ENCODE measurements at places on chromosomes 5 and 9.

DNA sequence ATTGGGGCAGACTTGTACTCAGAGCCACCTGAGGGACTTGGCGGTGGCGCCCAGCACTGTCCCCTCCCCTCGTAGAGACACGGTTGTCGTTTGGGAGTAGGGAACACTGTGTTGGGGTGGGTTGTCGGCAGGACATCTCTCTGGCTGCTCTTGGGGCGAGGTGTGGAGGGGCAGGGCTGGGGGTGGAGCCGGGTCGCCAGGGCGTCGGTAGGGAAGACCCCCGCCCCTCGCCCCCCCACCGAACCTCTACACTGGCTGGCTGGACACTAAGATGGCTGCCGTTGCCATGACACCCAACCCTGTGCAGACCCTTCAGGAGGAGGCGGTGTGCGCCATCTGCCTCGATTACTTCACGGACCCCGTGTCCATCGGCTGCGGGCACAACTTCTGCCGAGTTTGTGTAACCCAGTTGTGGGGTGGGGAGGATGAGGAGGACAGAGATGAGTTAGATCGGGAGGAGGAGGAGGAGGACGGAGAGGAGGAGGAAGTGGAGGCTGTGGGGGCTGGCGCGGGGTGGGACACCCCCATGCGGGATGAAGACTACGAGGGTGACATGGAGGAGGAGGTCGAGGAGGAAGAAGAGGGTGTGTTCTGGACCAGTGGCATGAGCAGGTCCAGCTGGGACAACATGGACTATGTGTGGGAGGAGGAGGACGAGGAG lies 778 bp downstream of the TRIM41 start:
- peaks cover 3% of the 10 kb centered on the region for H3K36me3 ChIP-seq
- peaks cover 44% of the 10 kb centered on the region for H3K4me1 ChIP-seq
- DNase-seq = no peak
- H3K4me3 ChIP-seq = peak overlapping the region; percentile 64
- no peaks in the 10 kb centered on the region for H3K27me3 ChIP-seq
- H3K27ac ChIP-seq = peak overlapping the region; percentile 98

GRCh38 chr5:16082053-16082452 lies 97.5 kb downstream of the MARCHF11 start:
- H3K4me1 ChIP-seq = no peaks in the 10 kb centered on the region
- DNase-seq = no peak
- H3K27me3 ChIP-seq = no peaks in the 10 kb centered on the region
- H3K36me3 ChIP-seq = no peaks in the 10 kb centered on the region
- H3K27ac ChIP-seq = no peak overlapping the region
- H3K4me3 ChIP-seq = no peak overlapping the region

GRCh38 chr9:125845271-125845808 lies 98.2 kb downstream of the PBX3 start:
- DNase-seq = no peak
- peak overlapping the region; percentile 4 for H3K27ac ChIP-seq
- no peaks in the 10 kb centered on the region for H3K36me3 ChIP-seq
- no peaks in the 10 kb centered on the region for H3K27me3 ChIP-seq

GRCh38 chr5:139251281-139251687 lies 42.3 kb upstream of the MATR3 start:
- no peaks in the 10 kb centered on the region for H3K27me3 ChIP-seq
- H3K27ac ChIP-seq = no peak overlapping the region
- no peaks in the 10 kb centered on the region for H3K36me3 ChIP-seq
- no peak for DNase-seq
- H3K4me1 ChIP-seq = no peaks in the 10 kb centered on the region
- H3K4me3 ChIP-seq = no peak overlapping the region

- no peak for DNase-seq
- H3K36me3 ChIP-seq = no peaks in the 10 kb centered on the region
- no peaks in the 10 kb centered on the region for H3K4me1 ChIP-seq
Measured at GRCh38 chr5:133531594-133531993, 80.7 kb downstream of the FSTL4 start.

- DNase-seq = no peak
- H3K4me1 ChIP-seq = peaks cover 10% of the 10 kb centered on the region
- H3K27me3 ChIP-seq = no peaks in the 10 kb centered on the region
- peaks cover 12% of the 10 kb centered on the region for H3K36me3 ChIP-seq
- peak overlapping the region; percentile 88 for H3K4me3 ChIP-seq
Measured at GRCh38 chr5:73564018-73564417, 1.4 kb downstream of the ANKRA2 start.

DNA sequence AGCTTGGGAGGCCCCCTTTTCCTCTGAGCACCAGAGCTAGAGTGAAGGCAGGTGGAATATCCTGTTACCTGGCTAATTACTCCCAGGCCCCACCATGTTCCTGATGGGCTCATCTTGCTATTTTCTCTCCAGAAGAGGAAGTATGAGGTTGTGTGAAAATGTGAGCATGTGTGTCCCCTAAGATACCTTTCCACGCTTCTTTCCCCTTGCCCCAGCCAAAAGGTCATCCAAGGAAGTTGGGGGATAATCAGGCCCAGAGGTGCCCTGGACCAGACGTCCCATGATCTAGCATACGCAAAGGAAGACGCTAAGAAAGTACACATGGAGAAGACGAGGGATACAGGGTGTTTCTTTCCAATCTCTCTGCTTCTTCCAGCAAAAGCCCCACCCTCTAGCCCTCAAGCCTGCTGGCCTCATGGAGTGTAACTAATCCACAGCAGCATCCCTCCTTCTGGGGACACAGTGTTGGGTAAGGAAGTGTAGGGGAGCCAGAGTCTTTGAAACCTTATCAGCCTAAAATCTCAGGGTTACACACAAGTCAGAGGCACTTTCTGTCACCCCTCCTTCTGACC lies 115.3 kb downstream of the SLC1A3 start:
- H3K27me3 ChIP-seq = no peaks in the 10 kb centered on the region
- H3K4me3 ChIP-seq = no peak overlapping the region
- no peak for DNase-seq

DNA sequence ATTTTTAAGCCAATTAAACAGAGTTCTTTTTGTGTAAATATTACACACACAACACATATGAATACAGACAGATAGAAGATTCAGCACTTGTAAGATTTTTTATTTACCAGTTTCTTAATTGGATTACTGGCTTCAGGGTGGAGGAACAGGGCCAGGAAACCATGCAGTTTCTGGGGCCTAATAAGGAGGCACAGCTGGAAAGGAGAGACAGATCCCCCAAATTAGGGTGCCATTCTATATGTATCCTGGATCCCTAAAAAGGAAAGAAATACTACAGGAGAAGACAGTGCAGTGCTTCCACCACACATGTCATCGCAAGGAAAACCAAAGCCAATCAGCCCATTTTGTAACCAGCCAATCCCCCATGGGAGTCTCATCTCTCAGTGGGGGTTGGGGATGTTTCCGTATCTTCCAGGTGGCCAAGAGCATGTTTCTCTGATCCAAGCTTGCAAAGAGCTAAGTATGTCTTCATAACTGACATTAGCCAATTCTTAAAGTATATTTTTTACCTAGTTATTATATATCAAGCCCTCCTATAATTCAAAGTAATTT lies 15.8 kb upstream of the ABO start:
- H3K36me3 ChIP-seq = no peaks in the 10 kb centered on the region
- DNase-seq = no peak
- H3K27ac ChIP-seq = no peak overlapping the region
- H3K27me3 ChIP-seq = no peaks in the 10 kb centered on the region

GRCh38 chr9:29068461-29068860 lies 1495.2 kb upstream of the C9orf72 start:
- no peaks in the 10 kb centered on the region for H3K4me1 ChIP-seq
- no peak overlapping the region for H3K4me3 ChIP-seq

- no peak overlapping the region for H3K4me3 ChIP-seq
- no peaks in the 10 kb centered on the region for H3K27me3 ChIP-seq
- H3K36me3 ChIP-seq = no peaks in the 10 kb centered on the region
- no peak for DNase-seq
Measured at GRCh38 chr9:18756712-18757125, 276.3 kb downstream of the SAXO1 start.

GRCh38 chr9:98964911-98965336 lies 21.2 kb downstream of the COL15A1 start:
- H3K4me3 ChIP-seq = no peak overlapping the region
- no peaks in the 10 kb centered on the region for H3K4me1 ChIP-seq
- H3K27me3 ChIP-seq = no peaks in the 10 kb centered on the region
- no peak for DNase-seq
- H3K36me3 ChIP-seq = no peaks in the 10 kb centered on the region

GRCh38 chr5:95921501-95921900 lies 40.1 kb downstream of the ELL2 start:
- no peaks in the 10 kb centered on the region for H3K36me3 ChIP-seq
- no peak overlapping the region for H3K4me3 ChIP-seq
- H3K4me1 ChIP-seq = no peaks in the 10 kb centered on the region
- H3K27ac ChIP-seq = no peak overlapping the region
- no peaks in the 10 kb centered on the region for H3K27me3 ChIP-seq

DNA sequence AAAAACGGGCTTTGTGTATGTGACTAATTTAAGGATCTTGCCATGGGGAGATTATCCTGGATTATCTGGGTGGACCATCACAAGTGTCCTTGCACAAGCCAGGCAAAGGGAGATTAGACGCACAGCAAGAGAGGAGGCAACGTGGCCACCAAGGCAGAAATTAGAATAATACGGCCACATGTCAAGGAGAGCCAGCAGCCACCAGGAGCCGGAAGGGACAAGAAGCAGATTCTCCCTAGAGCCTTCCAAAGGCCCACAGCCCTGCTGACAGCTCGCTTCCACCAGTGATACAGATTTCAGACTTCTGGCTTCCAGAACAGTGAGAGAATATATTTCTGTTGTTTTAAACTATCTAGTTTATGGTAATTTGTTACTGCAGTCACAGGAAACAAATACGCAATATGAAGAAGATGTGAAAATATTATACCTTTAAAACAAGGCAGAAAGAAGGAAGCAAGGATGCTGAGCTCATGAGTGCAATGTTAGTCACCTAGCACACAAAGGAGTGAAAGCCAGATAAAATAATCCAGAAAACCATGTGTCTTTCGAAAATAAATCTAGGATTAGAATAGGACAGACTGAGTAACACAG lies 28.7 kb upstream of the F2RL1 start:
- peak overlapping the region; percentile 42 for H3K27ac ChIP-seq
- H3K27me3 ChIP-seq = no peaks in the 10 kb centered on the region
- DNase-seq = no peak
- no peaks in the 10 kb centered on the region for H3K36me3 ChIP-seq
- no peaks in the 10 kb centered on the region for H3K4me1 ChIP-seq

- no peaks in the 10 kb centered on the region for H3K27me3 ChIP-seq
- H3K27ac ChIP-seq = no peak overlapping the region
- no peaks in the 10 kb centered on the region for H3K36me3 ChIP-seq
Measured at GRCh38 chr5:151724360-151724759, 34.1 kb downstream of the ATOX1 start.

- DNase-seq = no peak
- no peaks in the 10 kb centered on the region for H3K4me1 ChIP-seq
- no peak overlapping the region for H3K4me3 ChIP-seq
Measured at GRCh38 chr9:35856206-35856605, 14.0 kb downstream of the OR13J1 start.

DNA sequence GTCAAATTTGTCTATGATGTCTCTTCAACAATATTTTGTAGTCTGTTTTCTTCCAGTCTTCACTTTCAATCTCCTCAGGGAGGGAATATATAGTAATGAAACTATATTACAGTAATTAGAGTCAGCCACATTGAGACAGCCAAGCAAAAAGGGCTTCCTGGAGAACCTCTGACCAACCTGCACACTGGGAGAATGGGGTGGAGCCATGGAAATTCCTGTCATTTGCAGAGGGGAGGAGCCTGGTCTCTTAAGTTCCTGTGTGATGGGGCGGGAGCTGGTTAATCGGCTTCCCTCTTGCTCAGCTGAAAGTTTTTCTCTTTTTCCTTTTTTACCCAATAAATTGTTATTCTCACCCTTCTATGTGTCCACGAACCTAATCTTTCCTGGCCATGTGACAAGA lies 1220.0 kb downstream of the PTPRD start:
- H3K4me1 ChIP-seq = no peaks in the 10 kb centered on the region
- DNase-seq = no peak
- H3K27me3 ChIP-seq = no peaks in the 10 kb centered on the region
- H3K4me3 ChIP-seq = no peak overlapping the region
